ENCODE measurements at places on chromosomes 3 and 15. TPM values are rescaled to one million over a fixed set of nuclear protein-coding genes. Genes with fewer than 3 reads are reported as not detected.

Gene EID1
- 105 TPM for total RNA-seq

Gene AADACL2
- not detected for total RNA-seq

Gene CHST2
- 9.5 TPM for total RNA-seq

Gene VEPH1
- 0.34 TPM for total RNA-seq

Gene GATA2
- not detected for total RNA-seq
